ENCODE measurements at places on chromosomes 1 and 21.
A peak's percentile ranks its signal among the peaks of the same experiment; 100 is the strongest.

DNA sequence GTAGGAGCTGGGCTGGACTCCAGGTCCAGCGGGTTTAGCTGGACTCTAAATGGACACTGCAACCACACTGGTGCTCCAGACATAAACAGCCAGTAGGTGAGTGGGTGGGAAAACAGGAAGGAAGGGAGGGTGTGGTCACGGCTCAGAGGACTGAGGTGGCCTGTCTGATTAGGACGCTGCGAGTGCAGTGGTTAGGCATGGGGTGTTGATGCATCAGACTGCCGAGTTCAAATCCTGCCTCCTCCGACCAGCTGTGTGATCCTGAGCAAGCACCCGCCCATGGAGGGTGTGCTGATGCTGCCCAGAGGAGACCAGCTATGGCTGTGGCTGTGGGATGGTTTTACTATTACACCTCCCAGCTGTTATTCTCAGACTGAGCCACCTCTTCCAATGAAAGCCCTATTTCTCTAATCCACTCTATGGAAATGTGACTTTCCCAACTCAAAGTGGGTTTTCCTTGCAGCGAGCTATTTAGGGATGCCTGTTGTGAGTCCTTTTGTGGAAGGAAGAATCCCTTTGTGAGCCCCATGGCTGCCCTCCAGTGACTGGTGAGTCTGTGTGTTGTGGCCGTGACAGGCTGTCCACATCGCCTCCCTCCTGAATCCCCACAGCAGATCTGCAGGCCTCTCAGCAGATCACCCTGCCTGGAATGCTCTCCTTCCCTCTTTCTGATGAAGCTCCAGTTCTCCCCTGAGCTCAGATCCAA is 56.6 kb upstream of the EDN2 start:
- no peak for DNase-seq

- peak; percentile 15 for DNase-seq
These were observed 30.6 kb downstream of the RABIF start for GRCh38 chr1:202858331-202858730.

- DNase-seq = no peak
These were observed 115.6 kb upstream of the KIAA1614 start for GRCh38 chr1:180796897-180797640.

- no peak for DNase-seq
These were observed 23.7 kb downstream of the VANGL1 start for GRCh38 chr1:115665319-115666096.

DNA sequence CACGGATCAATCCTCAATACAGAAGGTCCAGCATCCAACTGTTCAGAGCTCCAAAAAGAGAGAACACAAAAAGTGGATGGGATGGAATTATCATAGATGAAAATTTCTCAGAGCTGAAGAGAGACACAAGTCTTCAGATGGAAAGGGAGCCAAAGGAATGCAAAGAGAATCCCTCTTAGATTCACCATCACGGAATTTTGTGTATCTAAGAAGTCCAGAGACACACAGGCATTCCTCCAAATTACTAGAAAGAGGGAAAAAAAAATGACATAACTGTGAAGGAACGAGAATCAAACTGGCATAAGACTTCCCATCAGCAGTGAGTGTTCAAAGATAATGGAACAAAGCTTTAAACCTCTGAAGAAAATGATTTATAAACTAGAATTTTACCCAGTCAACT is 101.2 kb downstream of the ZSCAN20 start:
- no peak for DNase-seq

DNA sequence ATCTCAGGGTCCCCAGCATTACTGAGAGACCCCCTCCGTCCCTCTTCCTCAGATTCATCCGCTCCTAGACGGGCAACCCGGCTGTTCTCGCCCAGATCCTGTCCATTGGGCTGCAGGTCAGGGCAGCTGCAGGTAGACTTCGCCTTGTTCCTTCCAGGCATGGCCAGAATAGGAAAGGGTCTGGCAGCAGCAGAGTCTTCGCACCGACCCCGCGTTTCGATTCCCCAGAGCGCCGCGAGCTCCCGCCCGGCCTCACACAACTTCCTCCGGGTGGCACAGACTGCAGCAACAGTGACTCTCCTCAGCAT is 265 bp downstream of the NRDC start:
- no peak for DNase-seq

DNA sequence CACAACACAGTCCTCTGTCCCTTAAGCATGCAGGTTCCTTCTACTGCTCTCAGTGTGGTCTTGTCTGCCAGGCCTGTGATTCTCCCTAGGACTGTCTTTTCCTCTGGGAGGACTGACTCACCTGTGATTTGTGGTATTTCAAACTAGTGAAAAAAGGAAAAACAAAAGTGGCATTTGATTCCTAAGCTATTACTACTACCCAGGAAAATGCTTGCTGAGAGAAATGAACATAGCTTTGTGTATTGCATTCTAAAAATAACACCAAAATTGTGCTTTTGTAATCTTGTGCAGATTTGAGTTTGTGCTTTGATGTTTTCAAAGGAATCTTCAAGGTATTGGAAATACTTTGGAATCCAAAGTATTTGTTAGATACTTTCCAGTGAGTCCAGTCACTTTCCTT is 57.0 kb downstream of the GPR161 start:
- DNase-seq = no peak

DNA sequence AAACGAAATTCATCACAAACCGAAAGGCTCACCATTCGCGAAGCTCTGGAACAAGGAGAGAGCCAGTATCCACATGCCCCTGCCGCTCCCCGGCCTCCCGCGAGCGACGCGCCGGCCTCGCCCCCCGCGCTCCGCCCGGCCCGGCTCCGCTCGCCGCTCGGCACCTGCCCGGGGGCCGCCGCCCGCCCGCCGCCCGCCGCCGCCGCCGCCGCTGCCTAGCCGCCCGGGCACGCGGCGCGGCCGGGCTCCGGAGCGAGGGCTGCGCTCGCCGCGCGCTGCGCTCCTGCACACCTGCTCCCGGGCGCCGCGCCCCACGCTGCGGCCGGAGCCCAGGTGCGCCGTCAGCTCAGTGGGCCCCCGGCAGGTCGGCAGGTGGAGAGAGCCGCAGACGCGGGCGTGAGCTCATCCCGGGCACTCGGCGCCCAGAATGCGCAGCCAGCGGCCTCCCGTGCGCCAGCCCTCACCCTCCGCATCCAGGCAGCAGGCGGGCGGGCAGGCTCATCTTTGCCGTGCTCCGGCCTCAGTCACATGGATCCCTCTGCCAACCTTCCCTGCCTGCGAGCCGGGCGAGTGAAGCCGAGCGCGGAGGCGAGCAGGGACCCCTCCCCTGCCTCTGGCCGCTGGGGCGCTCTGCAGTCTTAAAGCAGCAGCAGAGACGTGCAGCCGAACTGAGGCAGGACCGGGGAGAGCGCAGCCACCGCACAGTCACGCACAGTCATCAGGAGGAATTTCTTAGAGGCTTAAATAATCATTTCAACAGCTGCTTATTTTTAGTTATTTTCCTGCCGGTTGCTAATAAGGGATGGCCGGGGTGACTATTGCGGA is at the start of gene DSCAM:
Gene DSCAM, minus strand, starts transcription at position 572 of the 825 bp plus-strand sequence. Its CDS starts 497 bp downstream, at position 75.
- DNase-seq = no peak

DNA sequence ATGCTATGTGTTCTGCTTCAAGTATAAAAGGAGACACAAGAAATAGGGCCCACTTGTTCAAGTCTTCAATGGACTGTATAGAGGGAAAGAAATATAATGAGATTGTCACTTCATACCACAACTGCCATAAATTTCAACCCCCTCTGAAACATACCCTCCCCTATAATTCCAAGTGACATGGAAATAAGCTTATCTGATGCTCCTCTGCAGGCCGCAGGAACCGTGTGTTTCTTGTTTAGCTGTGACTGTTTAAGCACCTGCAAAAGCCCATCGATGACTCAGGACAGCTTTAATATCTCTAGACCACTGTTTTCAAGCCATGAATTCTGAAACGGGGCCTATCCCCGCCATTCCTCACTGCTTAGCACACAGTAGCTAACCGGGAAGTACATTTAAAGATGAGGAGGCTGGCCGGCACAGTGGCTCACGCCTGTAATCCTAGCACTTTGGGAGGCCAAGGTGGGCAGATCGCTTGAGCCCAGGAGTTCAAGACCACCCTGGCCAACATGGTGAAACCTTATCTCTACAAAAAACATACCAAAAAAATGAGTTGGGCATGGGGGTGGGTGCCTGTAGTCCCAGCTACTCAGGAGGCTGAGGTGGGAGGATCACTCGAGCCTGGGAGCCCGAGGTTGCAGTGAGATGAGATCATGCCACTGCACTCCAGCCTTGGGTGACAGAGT is 4.2 kb downstream of the HLCS start:
- DNase-seq = no peak

DNA sequence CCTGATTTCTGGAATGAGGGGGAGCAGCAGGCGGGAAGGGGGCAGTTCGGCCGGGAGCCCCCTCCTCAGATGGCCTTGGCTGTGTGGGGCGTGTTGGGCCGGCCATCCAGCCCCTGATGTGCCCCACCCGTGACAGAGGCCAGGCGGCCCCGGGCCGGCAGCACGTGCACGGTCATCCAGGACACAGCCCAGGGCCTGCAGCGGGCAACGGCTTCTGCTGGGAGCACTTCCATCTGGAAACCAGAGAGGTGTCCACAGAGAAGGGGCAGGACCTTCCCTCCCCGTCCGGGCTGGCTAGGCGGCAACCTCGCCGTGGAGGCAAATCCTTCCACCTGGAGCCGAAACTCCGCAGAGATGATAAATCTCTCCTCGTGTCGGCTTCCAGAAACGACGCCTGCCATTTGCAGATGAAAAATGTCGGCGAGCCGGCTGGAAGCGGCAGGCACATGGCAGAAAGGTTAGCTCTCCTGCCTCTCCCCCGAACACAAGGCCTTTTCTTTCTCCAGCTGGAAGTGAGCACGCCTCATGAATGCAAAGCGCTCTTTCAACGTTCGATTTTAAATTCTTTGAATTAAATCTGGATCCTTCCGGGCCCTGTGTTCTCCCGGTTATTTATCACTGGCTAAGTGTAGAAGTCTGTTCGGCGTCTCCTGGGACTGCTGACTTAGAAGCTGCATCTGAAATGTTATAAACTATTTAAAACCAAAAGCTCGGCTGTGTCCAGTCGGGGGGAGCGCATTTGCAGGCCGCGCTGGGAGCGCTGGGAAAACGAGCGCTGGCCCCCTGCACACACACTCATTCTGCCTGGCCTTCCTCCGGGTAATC is 9.4 kb upstream of the ACTRT2 start:
- DNase-seq = no peak

- DNase-seq = no peak
These were observed 430.0 kb upstream of the RUNX1 start for GRCh38 chr21:35479065-35479448.

- no peak for DNase-seq
These were observed 9.0 kb upstream of the FAM131C start for GRCh38 chr1:16082283-16083038.

GRCh38 chr1:197825541-197825940 is 50.3 kb upstream of the DENND1B start:
- no peak for DNase-seq

- no peak for DNase-seq
These were observed 81.8 kb downstream of the LAMC2 start for GRCh38 chr1:183267646-183268431.

GRCh38 chr1:68293609-68294366 is 61.5 kb upstream of the WLS start:
- DNase-seq = no peak

GRCh38 chr1:231779081-231779480 is 152.5 kb downstream of the DISC1 start:
- DNase-seq = no peak

DNA sequence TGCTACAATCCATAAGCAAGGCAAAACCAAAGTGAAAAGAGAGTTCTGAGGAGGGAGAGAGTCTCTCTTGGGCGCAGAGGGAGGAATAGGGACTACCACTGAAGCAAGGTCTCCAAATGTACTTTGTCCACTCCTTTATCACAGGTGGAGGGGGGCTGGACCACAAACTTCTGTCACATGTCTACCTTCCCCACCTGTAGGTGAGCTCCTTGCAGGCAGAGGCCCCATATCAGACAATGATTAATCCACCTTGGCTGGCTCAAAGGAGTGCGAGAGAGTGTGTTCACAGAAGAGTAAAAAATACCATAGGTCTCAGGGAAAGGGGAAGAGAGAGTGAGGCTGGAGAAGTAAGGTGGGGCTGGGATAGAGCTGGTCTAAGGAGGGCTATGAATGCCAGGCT is 4.5 kb downstream of the BEND5 start:
- no peak for DNase-seq

DNA sequence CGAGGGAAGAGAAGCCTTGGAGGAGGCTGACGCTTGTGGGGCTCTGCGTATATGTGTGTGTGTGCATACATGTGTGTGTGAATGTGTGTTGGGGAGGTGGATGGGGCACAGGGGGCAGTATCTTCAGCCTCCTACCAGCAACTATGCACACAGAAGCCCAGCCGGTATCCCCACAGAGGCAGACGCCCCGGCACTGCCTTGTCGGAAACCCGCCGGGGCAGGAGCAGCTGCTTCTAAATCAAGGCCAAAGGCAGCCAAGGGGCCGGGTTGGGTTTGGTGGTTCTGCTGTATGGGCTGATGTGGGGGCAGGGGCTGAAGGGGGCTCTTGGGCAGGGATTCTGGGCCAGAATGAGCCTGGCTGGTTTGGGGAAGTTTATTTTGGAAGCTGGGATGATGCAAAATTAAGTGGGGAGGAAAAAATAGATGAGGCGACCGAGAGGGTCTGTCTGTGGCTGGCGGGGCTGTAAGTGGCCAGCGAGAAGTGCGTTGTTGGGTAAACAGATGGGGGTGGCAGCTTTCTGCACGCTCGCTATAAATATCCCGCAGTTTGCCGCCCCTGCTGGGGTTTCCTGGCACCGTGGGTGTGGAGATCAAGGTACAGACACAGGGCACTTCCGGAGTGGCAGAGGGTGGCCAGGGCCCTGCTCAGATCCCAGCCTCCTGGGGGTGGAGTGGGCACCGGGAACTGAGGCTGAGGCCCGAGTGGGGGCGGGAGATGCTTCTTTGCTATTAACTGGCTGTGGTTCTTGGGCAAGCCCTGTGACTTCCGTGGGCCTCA is 11.0 kb upstream of the WNT4 start:
- no peak for DNase-seq

GRCh38 chr21:36507397-36508018 is 27.6 kb upstream of the CLDN14 start:
- DNase-seq = no peak

DNA sequence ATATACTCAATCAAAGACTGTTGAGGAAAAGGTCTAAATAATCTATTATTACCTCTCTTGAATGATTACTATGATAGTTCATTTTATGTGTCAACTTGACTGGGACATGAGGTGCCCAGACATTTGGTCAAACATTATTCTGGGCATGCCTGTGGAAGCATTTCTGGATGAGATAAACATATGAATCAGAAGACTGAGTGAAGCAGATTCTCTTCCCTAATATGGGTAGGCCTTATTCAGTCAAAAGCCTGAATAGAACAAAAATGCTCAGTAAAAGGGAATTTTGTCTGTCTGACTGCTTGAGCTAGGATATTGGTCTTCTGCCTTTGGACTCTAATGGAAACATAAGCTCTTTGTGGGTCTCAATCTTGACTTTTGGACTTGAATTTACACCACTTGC is 73.3 kb upstream of the SOX13 start:
- no peak for DNase-seq

DNA sequence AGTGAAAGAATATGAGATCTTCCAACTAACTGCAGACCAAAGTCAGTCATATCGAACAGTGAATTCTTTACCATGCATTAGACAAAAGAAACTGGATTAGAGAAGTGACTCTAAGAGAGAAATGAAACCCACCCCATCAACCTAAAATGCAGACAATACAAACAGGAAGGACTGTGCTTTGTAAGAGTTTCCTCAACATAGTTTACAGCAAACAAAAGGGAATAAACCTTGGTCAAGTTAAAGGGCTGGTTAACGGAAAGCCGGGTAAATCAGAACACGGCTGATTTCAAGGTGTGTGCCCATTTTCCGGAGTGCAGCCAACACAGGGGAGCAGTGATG is 39.2 kb downstream of the SIPA1L2 start:
- DNase-seq = no peak
